ENCODE measurements at places on chromosomes 1 and 21.

DNA sequence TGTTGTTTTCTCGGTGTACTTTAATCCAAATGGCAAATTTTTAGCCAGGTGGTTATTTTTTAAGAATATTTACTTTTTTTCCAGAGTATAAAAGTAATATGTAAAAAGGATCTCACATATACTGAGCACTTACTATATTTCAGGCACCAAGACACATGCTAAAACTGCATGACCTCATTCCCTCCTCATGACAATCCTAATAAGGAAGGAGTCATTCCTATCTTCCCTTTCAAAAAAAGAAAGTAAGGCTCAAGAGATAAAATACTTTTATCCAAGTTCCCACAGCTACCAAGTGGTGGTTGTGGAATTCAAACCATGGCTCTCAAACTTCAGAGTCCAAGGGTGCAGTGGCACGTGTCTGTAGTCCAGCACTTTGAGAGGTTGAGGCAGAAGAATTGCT is 19.4 kb downstream of the ATP2B4 start:
- DNase-seq = no peak

DNA sequence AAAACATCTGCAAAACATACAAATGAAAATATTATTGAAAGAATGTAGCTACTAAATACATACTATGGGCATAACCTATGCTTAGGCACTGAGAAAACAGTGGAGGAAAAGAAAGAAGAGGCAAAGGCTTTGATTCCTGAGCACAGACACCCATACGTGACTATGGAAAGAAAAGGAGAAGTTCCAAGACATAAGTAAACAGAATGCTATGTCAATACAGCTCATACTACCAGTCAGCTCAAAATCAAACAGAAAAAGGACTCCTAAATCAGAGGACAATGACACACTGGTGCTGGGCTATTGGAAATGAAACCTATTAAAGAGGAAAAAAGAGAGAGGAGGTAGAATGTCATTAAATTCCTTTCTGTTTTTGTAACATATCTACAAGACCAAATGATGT is 225.4 kb downstream of the SMYD3 start:
- no peak for DNase-seq

DNA sequence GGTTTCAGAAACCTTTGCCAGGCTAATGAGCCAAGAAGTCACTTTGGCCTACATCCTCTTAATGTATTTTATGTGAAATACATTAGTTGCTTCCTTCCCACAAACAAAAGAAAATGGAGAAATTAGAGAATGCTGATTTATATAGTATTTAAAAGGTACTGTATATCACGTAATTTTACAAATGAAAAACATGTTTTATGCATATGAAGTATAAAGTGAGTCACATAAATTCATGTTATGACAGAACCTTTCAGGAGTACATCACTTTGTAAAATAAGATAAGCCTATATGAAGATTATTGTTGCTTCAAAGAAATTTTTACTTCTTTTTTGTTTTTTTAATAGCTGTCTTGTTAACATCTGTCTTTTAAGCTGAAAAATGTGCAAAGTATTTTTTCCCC is 4.6 kb downstream of the DR1 start:
- DNase-seq = no peak

DNA sequence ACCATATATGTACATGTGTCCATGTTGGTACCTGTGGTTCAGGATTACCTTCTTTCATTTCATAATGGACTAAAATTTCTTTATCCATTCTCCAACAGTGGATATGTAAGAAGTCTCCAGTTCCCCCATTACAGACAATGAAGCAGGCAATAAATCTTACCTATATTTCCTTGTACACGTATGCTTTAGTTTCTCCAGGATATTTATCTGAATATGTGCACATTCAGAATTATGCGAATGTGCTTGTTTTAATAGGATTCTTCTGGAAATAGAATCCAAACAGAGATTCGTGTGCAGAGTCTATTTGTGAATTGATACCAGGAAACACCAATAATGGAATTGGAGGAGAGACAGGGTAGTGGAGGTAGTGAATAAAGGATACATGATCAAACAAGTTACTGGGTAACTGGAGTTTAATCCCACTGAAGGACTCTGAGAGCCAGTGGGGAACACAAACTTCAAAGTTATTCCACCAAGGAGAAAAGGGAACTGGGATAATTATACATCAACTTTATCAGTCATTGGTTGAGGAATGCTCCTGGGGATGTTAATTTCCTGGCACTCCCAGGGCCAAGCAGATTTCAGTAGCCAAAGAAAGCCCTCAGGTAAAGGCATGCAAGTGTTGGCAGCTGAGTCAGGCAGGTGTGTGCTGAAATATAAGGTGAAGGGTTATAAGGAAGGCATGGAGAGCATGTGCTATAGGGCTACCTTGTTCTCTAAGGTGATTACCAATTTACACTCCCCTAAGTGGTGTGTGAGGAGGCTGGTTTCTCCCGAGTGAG is 374.9 kb upstream of the PBX1 start:
- DNase-seq = no peak

- no peak for DNase-seq
Measured at GRCh38 chr1:57254022-57254421, 169.8 kb downstream of the DAB1 start.

DNA sequence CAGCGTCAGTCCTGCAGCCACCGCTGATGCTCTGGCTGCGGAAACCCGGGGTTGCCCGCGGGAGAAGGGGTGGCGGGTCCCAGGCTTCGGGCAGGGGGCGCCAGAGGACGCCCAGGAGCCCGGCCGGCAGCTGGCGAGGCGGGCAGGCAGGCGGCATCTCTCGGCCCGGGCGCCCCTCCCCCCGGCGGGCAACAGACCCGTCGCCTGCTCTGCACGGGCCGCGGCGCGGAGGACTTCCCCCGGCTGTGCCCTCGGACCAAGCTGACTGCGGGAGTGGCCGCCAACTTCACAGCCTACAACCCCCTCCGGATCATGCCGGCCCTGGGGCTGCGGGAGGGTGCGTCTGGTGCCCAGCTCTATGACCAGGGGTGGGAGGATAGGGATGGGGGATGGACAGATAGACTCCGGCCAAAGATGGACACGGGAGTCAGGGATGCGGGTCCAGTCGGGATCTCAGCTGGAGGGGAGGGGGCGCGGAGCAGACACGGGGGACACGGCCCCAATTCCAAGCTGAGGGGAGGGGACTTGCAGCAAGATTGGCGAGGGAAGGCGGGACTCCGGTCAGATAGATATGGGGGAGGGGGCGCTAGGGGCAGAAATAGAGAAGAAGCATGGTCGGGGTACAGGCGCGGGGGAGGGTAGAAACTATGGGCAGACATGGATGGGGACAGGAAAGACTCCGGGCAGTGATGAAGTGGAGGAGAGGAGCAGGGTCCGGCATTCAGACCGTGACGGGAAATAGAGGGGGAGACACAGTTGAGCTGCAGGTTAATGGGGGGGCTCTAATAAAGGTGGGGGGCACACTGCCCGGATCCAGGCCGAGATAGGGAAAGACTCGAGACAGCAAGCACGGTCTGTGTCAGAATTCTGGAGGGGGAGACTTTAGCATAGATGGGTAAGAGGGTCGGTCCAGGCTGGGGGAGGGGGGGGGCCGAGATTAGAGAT is 1.1 kb downstream of the ADGRB2 start:
- DNase-seq = peak; percentile 64

- DNase-seq = no peak
Measured at GRCh38 chr1:8302081-8302956, 15.6 kb upstream of the SLC45A1 start.

- DNase-seq = no peak
Measured at GRCh38 chr1:87666681-87667080, 338.0 kb downstream of the LMO4 start.

- DNase-seq = no peak
Measured at GRCh38 chr1:159918352-159919200, 6.7 kb downstream of the TAGLN2 start.

DNA sequence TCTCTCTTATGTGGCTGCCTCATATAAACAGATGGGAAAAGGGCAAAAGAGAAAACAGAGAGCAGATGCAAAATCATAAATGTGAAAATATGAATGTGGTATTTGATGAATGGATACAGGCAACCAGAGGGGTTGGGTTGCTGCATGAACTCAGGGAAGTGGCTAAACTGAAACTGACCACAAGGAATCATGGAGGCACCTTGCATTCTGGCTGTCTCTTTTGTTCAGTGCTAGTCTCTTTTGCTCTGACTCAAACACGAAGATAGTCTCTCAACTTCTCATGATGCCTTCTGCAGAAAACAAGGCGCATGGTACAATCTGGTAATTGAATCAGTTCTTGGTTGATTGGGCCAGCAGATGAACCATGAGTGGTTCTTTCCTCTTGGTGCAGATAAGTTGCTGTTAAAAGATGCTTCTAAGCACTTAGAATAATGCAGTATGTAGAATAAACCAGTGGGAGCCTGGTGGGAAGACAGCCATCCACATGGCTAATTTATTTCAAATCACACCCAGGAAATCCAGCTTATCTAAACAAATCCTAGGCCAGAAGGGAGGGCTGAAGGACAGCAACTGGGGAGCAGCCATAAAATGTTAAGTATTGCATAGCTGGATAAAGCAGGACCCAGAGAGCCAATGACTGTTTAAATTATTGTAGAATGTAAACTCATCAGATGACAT is 64.2 kb downstream of the HLX start:
- DNase-seq = no peak

GRCh38 chr1:152251391-152251790 is 27.4 kb upstream of the HRNR start:
- DNase-seq = no peak

GRCh38 chr1:163161841-163162240 is 40.9 kb downstream of the RGS5 start:
- DNase-seq = no peak

DNA sequence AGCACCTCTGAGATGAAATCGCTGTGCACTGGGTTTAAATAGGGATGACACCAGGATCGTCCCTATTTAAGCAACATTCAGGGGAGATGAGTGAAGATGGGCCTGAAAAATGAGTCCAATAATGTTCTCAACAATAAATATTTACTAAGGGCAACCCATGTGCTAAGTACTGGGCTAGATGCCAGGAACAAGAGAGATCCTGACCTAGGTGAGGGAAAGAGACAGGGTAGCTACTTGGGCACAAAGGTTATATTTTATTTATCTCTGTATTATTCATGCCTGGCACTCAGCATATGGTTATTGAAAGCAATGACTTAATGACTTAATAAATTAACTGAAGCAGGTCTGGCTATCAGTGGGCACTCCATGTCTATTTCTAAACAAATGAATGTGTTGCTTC is 27.4 kb upstream of the AVPR1B start:
- no peak for DNase-seq

DNA sequence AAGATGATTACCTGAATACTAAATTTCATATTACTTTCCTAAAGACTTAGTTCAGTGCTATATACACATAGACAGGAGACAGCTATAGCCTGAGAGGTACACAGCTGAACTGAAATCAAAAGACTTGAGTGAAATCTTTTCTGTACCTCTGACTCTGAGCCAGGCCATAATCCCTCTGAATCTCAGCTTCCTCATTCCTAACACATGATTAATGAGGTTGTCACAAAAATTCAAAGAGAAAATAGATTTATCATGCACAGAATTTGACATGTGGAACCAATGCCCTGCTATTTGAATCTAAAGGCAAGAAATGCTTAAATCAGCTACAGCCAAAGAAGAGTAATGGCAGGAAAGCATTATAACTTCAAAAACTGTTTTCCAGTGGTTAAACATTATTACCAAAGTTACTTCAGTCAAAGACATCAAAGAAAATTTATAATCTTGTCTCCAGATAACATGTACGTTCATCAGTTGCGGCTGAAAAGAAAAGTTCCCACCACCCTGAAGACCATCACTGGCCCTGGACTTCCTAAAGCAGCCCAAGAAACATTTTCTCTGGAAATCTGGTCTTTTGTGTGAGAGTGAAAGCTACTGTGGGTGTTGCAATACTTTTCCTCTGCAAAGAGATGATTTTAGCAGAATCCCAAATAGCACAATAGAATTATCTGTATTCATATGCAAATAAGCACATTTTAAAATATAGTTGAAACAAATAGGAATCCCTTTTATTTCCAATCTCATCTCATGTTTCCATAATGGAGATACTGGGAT is 13.8 kb upstream of the ATP1A1 start:
- DNase-seq = no peak

- DNase-seq = no peak
Measured at GRCh38 chr1:69305621-69306020, 262.1 kb upstream of the LRRC7 start.

- no peak for DNase-seq
Measured at GRCh38 chr1:167713330-167714081, 8.3 kb upstream of the MPZL1 start.

GRCh38 chr1:47931395-47931794 is 65.8 kb downstream of the TRABD2B start:
- peak; percentile 73 for DNase-seq

DNA sequence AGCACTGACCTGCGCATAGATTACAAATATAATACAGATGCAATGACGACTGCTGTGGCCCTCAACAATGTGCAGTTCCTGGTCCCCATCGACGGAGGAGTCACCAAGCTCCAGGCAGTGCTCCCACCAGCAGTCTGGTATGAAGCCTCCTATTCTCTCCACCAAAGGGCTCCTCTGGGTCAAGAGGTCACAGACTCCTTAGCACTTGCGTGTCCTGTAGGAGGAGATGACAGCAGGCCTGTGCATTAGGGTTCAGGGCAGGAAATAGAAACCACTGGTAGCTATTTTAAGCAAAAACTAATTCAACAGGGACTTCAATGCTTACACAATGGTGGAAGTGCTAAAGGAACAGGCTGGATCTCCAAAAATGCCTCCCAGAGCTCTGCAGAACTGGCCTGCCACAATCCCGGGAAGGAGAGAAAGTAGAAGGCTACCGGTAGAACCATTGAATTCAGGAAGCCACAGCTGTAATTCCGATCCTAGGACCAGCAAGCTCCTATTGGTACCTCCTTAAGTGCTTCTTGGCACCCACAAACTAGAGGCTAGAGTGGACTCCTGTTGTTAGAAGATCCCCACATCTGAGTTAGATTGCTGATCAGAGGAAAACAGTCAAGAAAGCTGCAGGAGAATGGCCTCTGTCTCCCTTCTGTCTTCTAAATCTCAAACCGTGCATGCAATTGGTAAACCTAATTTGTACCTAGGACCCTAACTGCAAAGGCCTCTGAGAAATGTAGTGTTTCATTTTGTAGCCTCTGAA is 12.7 kb upstream of the DYNLT5 start:
- no peak for DNase-seq

GRCh38 chr1:21563971-21564370 is 54.7 kb downstream of the ALPL start:
- DNase-seq = no peak

DNA sequence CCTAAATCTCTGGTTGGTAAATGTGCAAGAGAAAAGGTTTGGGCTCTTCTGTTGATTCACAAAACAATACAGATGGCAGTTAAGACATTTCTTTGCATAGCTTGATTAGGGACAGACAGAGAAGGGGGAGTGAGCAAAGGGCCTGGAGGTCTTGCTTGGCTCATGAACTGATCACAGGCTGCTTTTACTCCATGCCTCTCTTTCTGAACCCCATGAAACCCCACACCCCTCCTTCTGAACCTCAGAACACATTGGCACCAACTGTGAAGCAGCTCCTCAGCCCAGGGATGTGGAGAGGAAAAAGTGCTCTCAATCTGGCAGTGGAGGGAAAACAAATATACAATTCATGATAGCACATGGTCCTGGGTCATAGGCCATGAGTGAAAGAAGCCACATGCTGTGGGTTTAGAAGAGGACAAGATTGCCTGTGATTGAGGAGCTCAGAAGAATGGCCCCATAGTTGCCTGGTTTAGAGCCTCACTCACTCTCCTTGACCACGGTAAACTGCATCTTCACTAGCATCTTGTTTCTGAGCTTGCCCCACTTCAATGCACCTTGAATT is 111.6 kb upstream of the GADD45A start:
- no peak for DNase-seq

- peak; percentile 23 for DNase-seq
Measured at GRCh38 chr1:202143768-202144401, 652 bp downstream of the ARL8A start.

All from COR-L47 (cell line).